ENCODE measurements at places on chromosomes 6 and 20.

DNA sequence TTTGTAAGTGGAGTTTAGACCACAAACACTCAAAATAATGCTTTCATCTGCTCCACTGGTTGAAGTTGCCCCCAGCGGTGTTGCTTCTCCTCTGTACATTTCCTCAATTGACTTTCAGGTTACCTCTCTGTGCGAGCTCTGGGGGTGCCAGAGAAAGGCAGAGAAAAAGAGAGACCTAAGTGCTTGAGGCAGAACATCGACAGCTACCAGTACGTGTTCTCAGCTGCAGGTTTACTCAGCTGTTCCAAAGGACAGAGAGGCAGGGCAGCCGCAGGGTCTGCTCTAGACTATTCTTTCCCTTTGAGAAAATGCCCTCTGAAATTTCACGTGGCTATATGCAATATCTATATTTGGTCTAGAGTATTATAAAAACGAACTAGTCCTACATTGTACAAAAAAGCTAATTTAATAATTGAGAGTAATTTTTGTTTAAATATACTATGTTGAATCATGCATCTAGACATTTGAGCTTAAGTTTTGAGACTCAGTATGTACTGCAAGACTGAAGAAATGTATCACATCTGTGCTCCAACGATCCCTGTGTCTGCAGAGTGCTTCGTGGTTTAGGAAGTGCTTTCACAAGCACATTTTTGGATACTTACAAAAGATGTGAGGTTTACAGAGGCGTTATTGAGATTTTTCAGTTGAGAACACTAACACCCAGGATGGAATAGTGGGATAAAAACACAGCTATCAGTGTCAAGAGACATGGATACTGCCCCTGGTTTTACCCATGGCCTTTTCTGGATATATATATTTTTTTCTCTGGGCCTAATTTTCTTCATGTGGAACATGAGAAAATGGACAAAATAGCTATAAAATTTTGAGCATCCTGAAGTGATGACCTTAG, 453.6 kb upstream of the FLRT3 start:
- DNase-seq = no peak

DNA sequence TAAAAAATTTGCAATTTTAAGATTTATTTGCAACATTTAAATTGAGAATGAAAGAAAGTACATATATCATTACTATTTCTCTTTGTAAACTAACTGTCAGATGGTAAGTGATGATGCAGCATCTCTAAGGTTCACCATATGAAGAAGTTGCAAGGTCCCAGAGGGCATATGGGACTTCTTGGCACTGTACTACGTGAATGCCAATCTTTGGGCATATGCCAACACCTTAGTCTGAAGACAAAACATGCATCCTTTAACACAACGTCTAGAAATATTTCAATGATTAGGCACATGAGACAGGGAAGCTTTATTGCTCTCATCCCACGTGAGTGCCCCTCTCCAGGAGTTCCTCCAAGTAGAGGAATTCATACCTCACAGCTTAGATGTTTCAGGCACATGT, 66.8 kb downstream of the CDK19 start:
- DNase-seq = no peak

DNA sequence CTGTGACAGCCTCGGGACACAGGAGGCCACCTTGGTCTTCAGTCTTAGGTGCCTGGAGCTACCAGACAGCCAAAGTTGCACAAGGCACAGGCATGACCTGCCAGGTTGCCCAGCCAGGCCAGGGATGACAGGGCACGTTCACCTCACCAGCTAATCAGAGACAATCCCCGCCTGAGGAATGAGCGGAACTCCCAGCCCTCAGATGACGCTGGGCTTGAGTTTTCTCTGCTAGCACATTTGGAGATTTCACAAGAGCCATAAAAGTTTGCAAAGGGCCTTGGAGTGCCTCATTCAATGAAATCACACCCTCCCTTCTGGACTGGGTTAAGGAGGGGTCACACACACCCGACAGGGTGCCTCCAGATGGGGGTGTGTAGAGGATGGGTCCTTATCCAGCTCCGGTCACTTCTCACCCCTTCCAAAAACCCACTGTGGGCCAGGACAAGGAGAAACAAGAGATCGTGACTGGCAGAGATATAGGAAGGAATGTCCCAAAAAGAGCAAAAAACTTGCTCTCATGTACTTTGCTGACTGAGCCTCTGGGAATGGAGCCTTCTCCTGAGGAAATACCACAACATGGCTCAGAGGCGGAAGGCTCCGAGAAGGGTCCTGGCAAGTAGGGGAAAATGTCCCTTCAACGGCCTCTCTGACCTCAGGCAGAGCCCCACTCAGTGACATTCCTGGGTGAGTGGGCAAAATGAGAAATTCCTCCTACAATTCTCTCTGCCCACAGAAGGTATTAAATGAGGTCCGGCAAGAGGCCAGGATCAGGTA, 121.6 kb downstream of the ISM1 start:
- DNase-seq = no peak

DNA sequence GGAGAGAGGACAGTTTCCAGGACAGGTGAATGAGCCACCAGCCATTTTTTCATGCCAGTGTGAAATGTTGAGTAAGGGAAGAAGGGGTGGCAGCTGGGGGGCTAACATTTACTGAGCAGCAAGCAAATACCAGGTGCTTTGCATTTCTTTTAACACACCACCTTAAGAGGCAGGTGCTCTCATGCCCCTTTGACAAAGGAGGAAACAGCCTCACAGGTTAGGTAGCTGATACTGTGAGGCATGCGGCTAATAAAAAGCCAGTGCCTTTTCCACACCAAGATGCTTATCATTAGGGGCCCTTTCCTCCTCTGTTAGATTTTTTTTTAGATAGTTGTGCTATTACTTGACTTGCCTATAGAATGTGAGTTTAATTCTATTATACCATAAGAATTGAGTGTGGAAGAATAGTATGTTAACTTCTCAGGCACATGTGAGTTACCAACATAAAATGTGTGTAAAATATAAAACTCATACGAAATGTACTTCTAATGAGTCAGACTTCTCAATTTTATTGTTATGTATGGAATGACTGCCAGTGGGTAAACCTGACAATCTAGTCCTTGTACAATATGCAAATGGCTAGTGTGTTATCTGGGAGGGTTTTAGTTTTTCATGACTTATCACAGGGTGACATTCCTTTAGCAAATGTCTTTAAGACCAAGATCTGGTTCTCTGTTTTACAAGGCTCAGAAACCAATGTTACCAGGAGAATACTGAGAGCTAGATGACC, 260.0 kb downstream of the TMEM242 start:
- DNase-seq = no peak

DNA sequence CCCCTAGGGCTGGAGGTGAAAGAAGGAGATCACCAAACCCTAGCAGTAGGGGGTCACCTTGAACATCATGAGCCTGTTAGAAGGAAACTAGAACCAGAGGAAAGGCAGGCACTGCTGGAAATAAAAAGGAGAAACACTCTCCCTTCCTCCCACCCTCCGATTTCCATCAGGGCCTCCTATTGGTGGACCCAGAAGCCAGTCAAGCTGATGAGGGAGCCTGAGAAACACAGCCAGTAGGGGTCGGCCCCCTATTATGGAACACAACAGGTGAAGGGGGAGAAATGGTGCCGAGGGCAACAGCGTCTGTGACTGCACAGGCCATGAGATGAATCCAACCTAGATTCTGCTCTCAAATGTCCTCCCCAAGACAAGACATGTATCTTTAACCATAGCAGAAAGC, 156.1 kb upstream of the LRFN2 start:
- DNase-seq = no peak

GRCh38 chr6:13273931-13274706, 54.2 kb downstream of the TBC1D7 start:
- DNase-seq = peak; percentile 17

GRCh38 chr20:62818592-62819493, 2.0 kb downstream of the COL9A3 start:
- DNase-seq = no peak

DNA sequence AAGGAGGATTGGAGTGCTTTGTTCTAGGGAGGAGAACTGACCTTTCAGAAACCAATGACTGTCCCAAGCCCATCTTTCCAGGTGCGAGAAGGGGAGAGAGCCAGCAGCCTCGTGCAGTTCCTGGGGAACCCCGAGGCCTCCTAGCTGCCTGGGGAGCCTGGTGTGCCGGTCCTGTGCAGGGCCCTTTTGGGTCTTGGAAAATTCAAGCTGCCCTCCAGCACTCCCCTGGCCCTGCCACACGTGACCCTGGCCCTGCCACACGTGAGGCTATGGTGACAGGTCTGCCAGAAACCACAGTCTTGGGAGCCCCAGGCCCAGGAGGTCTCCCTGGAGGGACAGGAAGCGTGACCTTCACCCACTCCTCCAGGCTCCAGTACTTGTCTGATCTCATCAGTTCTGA, 15.7 kb downstream of the IP6K3 start:
- DNase-seq = no peak

DNA sequence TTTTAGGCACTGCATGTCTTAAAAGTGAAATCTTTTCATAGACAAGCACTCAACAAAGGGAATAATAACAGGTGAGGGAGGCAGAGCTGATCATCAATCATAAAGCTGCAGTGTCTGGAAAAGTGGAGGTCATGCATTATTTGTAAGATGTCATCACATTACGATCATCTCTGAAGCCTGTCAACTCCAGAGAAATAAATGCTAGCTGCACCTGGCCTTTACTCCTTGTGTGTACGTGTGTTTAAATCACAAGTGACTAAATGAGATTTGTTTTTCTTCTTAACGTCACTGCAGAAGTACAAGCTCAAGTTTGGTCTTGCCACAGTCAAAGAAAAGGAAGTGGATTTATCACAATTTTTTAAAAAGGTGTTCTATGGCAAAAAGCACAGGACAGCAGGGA, 275.5 kb upstream of the SGK1 start:
- no peak for DNase-seq

DNA sequence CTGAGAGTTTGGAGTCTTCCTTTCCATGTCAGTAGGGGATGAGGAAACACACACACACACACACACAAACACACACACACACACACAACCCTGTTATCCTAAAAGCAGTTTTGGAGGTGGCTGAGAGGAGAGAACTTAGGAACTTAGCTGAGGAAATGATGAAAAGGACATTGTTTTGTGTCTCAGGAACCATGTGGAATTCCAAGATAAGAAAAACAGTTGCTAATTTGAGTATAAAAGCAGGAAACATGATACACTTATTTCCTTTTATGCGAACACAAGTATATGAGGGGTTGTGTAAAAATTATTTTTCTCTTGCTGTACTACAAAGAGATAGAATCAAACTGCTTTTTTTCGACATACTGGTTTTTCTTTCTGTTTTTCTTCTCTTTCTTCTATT, at the start of gene MYCT1:
Gene MYCT1, plus strand, starts transcription at position 264 of the 400 bp plus-strand sequence. Its CDS starts 6 bp downstream, at position 270.
- no peak for DNase-seq

- DNase-seq = no peak
Observed at GRCh38 chr6:112639391-112639831, 292.3 kb downstream of the RFPL4B start.

- DNase-seq = no peak
Observed at GRCh38 chr20:43942201-43942590, 27.5 kb downstream of the TOX2 start.

DNA sequence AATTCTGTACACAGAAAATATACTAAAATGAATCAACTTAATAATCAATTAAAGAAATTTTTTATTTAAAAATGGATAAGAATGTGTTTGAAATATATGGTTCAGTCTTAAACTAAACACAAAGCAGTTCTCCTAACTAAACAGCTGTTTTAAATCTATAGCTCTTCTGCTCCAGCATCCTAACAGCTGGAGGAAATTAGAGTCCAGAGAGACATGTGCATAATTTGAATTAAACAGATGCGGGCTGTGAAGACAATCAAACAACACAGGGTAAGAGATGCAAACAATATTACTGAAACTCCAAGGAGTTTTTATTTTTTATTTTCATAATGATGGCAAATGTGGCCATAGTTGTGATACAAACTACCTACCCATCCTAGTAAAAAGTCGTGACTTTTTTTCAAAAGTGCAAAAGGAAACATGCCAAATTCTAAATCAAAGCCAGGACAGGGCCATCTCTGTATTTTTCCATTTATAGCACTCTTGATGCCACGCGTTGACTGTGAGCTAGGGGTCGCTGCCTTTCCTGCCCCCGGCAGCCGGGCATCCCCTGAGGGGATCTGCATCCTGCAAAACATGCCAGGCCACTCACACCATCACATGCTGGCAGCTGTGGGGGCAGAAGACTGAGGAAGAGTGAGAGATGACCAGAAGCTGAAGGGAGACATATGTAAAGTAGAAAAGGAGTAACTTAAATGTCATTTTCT, 310.6 kb downstream of the PRKN start:
- no peak for DNase-seq

- no peak for DNase-seq
Observed at GRCh38 chr6:51396583-51396982, 577.9 kb downstream of the TFAP2B start.

Measured in activated T-helper 2 cell treated with anti-CD3 and anti-CD28 coated beads, Interferon-gamma antibody, Interleukin-2, Interleukin-4, amounts not matched to agents 10 μg/mL and 5 μg/mL and 100 μg/mL, durations not matched to agents 14 hours and 24 hours and 36 hours (primary cell).